ENCODE measurements at places on chromosomes 2 and 18. TPM values are rescaled to one million over a fixed set of nuclear protein-coding genes. Genes with fewer than 3 reads are reported as not detected.

DNA sequence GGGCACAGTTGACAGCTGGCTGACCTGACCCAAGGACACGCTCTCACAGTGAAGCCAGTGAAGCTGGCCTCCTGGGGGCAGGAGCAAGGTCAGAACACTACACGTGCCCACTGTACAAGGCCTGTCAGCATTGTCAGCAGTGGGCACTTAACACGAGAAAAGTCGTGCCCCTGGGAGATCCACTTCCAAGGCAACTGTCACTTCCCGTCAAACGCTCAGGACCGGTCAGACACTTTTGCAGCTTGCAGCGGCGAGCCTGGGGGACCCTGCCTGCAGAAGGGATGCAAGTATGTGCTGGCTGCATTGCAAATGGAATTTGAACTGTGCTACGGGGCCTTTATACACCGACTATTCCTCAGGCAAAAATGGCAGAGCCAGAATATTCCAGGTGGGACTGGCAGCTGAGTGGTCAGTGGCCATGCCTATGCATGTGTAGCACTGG lies 176.2 kb downstream of the BCL2 start:
- no peak for DNase-seq

ALPI gene
- total RNA-seq: 473 TPM

DNA sequence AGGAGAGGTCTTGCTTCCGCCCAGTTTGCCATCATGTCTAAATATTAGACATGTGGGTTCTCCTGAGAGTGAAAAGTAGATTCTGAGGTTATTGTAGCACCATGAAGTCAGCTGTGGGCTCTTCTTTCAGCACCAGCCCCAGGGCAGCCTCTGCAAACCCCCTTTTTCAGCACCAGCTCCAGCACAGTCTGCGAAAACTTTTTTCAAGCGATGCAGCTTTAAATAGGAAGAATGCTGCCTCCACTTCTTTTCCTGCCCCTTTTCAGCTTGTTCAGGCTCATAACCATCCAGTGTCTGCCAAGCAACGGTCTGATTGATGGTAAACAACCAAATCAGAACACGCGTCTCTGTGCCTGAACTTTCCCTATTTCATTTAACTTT lies at the start of gene COL5A2:
Gene COL5A2 (minus strand): TSS at position 192 of the 381 bp plus-strand sequence. CDS start 157 bp downstream, at position 35.
- peak; percentile 47 for DNase-seq

DSG3 gene
- 3.7 TPM for total RNA-seq

SAG gene
- not detected for total RNA-seq

DNA sequence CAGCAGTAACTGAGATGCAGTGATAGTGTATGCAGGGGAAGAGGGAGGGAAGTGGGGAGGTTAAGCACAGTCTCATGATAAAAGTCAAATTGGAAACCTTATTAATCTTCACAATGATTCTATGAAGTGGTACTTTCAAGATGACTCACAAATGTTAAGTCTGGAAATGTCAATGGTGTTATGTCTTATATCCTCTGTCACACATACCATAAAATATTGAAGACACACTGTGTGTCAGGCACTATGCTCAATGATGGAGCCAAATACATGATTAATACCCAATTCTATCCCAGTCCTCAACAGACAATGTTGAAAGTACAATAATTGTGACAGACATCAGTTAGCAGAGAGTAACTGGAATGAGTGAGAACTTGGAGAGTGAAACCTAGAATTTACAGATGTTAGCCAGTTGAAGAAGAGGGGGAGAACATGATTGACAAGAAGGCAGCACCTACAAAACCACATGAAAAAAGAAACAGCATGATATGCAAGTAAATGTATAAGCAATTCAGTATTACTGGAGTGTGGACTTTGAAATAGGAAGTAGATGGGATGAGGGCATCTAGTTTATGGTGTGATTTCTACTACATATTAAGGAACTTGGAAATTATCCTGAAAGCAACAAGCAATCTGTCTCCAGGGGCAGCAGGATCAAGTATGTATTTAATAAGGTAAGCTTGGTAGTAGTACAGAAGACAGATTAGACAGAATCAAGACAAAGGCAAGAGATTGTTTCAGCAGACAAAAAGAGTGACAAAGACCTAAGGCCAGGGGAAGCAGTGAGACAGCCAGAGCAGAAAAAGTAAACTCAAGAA lies 107.6 kb downstream of the STRN start:
- DNase-seq: no peak

GRCh38 chr18:77131652-77132368 lies 773 bp downstream of the MBP start:
- peak; percentile 60 for DNase-seq

GRCh38 chr2:75309596-75310463 lies 110.5 kb upstream of the TACR1 start:
- DNase-seq: no peak

DNA sequence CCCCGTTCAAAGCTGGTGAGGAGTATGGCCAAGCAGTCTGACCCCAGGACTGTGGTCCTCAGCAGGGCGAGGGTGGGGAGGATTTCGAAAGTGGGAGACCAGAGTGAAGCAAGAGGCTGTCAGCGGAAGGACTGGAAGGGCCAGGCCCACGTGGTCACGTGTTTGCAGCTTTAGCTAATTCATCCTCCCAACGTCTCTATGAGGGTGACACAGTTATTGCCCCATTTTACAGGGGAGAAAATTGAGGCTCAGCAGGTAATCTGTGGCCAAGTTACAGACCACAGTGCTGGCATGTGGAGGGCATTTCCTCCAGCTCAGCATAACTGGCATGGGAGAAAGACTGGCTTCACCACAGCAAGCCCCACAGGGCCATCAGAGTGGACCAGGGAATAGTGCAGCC lies 45.4 kb upstream of the LTBP1 start:
- no peak for DNase-seq

DNA sequence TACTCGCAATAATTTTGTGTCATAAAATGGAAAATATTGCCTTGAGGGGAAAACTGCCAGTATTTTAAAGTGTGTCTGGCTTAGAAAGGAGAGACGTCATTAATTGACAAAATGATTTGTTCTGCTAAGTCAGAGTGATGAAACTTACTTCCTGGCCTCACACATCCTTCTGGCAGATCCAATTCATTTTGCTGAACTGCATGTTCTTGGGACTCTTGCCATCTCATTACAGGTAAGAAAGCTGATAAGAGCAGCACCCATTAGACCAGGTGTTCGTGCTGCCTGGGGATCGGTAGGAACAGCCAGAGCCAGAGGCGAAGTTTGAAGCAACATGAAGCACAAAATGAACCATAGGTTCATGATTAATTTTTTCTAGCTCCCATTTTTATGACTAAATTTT lies 38.0 kb downstream of the KCNE4 start:
- DNase-seq: no peak

CYS1 gene
- total RNA-seq: 1.6 TPM
